ENCODE measurements at places on chromosomes 3 and 15. TPM values are rescaled to one million over a fixed set of nuclear protein-coding genes. Genes with fewer than 3 reads are reported as not detected.

DNA sequence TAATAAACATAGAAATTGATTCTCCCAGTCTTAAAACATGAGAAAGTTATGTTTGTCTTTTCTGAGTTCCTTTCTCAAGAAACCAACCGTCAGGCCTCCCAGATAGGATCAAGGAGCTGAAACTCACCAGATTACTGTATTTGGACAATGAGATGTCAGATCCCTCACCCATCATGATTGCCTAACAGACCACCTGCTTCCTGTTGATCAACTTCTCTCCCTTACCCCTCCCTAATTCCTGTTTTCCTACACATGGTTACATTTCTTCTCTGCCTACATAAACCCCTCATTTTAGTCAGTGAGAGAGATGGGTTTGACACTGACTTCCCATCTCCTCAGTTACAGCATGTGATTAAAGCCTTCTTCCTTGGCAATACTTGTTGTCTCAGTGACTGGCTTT is 917.5 kb downstream of the FHIT start:
- H3K4me1 ChIP-seq, result peaks cover 8% of the 10 kb centered on the region
- no peak overlapping the region for H3K27ac ChIP-seq

GRCh38 chr15:66863390-66864085 is 161.5 kb downstream of the SMAD6 start:
- no peak overlapping the region for H3K4me3 ChIP-seq
- no peaks in the 10 kb centered on the region for H3K27me3 ChIP-seq

DNA sequence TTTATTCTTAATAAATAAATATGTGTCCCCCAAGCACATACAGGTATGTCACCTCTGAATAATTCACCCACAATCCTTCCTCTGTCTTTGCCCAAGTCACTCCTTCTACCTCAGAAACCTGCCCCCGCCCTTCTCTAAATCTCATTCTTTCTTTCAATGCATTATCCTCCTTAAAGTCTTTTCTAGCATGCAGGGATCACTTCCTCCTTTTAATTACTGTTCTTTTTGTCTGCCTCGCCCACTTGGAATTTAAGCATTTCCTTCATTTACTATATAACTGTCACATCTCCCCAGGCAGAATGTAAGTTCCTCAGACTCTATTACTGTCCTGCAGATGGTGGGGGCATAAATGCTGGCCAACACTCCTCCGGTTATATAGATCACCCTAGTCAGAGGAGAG is 7.8 kb downstream of the CCDC80 start:
- no peak for DNase-seq
- H3K4me1 ChIP-seq, result no peaks in the 10 kb centered on the region
- H3K27me3 ChIP-seq, result no peaks in the 10 kb centered on the region
- H3K27ac ChIP-seq, result no peak overlapping the region

- no peak overlapping the region for H3K27ac ChIP-seq
- H3K4me3 ChIP-seq, result no peak overlapping the region
- H3K27me3 ChIP-seq, result no peaks in the 10 kb centered on the region
Measured at GRCh38 chr3:41267975-41268640, 68.8 kb downstream of the CTNNB1 start.

DNA sequence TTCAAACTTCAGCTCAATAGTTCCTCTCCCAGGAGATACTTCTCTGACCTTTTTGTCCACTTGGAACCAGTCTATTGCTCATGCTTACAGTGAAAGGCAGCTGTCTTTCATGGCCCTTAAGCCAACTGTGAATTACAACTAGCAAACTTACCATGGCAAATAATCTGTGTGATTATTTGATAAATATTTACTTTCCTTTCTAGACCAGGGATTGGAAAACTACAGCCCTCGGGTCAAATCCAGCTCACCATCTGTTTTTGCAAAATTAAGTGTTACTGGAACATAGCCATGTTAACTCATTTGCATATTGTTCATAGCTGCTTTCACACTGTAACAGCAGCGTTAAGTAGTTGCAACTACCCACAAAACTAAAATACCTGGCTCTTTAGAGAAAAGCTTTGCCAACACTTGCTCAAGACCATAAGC is 289.1 kb upstream of the MCTP2 start:
- no peak overlapping the region for H3K27ac ChIP-seq
- peaks cover 3% of the 10 kb centered on the region for H3K4me1 ChIP-seq
- no peaks in the 10 kb centered on the region for H3K36me3 ChIP-seq
- no peak overlapping the region for H3K4me3 ChIP-seq

DNA sequence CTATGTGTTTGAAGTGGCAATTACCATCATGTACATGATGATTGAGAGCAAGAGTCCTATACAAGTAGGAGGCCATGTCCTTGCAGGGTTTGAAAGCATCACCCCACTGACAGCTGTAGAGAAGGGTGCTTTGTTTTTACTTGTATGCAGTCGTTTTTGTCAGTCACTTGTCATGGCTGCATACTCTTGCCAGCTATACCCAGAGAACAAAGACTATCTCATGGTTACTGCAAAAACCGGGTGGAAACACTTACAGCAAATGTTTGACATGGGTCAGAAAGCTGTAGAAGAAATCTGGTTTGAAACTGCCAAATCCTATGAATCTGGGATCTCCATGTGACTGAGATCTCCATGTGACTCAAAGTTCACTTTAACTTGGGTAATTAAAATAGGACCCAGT is 6.9 kb upstream of the PSMA4 start:
- no peak overlapping the region for H3K4me3 ChIP-seq
- DNase-seq, result no peak
- H3K4me1 ChIP-seq, result peaks cover 6% of the 10 kb centered on the region
- no peaks in the 10 kb centered on the region for H3K27me3 ChIP-seq
- no peaks in the 10 kb centered on the region for H3K36me3 ChIP-seq
- H3K27ac ChIP-seq, result no peak overlapping the region

DNA sequence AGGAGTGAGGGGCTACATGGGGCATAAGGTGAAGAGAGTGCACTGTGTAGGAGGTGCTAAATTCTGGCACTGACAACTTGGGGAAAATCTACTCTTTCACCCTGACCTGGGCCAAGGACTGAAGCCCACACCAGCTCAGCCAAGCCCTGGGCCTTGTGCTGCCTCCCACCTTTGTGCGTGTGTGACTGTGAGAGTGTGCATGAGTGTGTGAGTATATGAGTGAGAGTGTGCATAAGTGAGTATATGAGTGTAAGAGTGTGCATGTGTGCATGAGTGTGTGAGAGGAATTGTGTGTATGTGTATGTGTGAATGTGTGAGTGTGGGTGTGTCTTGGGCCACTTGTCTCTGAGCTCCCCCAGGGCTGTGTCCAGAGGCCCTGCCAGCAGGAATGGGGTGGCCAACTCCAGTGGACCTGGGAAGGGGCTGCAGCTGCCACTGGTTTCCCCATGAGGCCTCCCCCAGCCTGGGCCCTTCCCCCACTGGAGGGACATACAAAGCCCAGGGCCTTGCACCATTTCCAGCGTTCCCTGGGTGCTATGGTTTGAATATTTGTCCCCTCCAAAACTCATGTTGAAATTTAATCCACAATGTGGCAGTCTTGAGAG is 15.2 kb downstream of the C3orf22 start:
- DNase-seq, result no peak
- H3K27ac ChIP-seq, result no peak overlapping the region
- peaks cover 1% of the 10 kb centered on the region for H3K36me3 ChIP-seq
- no peak overlapping the region for H3K4me3 ChIP-seq

Gene TUSC2
- 33.1 TPM for total RNA-seq

Gene LSG1
- 51.0 TPM for total RNA-seq

Gene LDHAL6B
- not detected for total RNA-seq
